HCT116 (cell line): ENCODE measurements at places on chromosomes 4 and X. TPM values are rescaled to one million over a fixed set of nuclear protein-coding genes. Genes with fewer than 3 reads are reported as not detected.

ZC4H2 gene
- total RNA-seq = 8.8 TPM

RENBP gene
- total RNA-seq = 1.3 TPM

PHKA2 gene
- 23.8 TPM for total RNA-seq

RBM46 gene
- 0.39 TPM for total RNA-seq

IL2RG gene
- 0.64 TPM for total RNA-seq

KLB gene
- total RNA-seq = not detected

DNA sequence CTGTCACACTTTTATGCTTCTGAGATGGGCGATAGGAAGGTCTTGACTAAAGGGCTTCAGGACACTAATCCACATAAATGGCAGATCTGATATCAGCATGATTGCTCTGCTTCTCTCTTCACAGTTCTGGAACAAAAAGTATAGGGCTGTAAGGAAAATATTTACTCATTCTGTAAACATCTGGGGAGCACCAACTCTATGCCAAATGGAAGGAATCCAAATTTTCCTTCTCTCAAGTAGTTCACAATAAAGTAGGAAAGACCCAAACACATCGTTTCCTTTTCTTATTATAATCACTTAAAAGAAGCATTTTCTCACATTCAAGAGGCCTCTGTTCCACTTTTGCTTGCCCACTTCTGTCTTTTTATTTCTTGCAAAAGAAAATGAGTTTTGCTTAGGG lies 45.9 kb upstream of the F9 start:
- H3K27me3 ChIP-seq = no peaks in the 10 kb centered on the region
- H3K4me3 ChIP-seq = no peak overlapping the region
- H3K4me1 ChIP-seq = no peaks in the 10 kb centered on the region
- H3K27ac ChIP-seq = no peak overlapping the region
- no peak for DNase-seq

- no peaks in the 10 kb centered on the region for H3K27me3 ChIP-seq
- H3K27ac ChIP-seq = no peak overlapping the region
- no peaks in the 10 kb centered on the region for H3K4me1 ChIP-seq
- no peak for DNase-seq
- no peak overlapping the region for H3K4me3 ChIP-seq
Measured at GRCh38 chr4:59848457-59848856, 1351.7 kb upstream of the ADGRL3 start.

- no peak overlapping the region for H3K4me3 ChIP-seq
- no peak overlapping the region for H3K27ac ChIP-seq
- H3K4me1 ChIP-seq = peaks cover 17% of the 10 kb centered on the region
- no peak for DNase-seq
- H3K27me3 ChIP-seq = no peaks in the 10 kb centered on the region
- H3K36me3 ChIP-seq = no peaks in the 10 kb centered on the region
Measured at GRCh38 chr4:184826691-184827270, 1.0 kb upstream of the ACSL1 start.

GRCh38 chrX:4881277-4881676 lies 1167.8 kb upstream of the PRKX start:
- no peak overlapping the region for H3K27ac ChIP-seq
- no peaks in the 10 kb centered on the region for H3K36me3 ChIP-seq
- H3K4me1 ChIP-seq = no peaks in the 10 kb centered on the region
- no peaks in the 10 kb centered on the region for H3K27me3 ChIP-seq

DNA sequence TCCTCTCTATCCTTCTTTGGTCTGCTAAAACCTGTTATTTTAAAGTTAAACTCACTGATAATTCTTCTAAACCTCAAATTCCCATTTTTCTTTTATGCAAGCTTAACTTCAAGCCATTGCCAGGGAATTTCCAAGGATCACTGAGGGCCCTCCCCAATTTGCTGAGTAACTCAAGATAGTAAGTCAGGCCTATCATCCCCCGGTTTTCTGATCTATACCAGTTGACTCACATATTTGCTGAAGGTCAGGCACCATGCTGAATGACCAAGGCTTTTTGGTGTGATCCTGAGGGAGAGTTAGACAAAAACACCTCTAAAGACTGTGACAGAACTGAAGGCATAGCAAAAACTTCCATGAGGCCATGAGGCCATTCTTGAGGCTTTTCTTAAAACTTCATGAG lies 1301.9 kb downstream of the PCDH7 start:
- H3K27me3 ChIP-seq = no peaks in the 10 kb centered on the region
- H3K36me3 ChIP-seq = no peaks in the 10 kb centered on the region
- H3K4me3 ChIP-seq = no peak overlapping the region

DNA sequence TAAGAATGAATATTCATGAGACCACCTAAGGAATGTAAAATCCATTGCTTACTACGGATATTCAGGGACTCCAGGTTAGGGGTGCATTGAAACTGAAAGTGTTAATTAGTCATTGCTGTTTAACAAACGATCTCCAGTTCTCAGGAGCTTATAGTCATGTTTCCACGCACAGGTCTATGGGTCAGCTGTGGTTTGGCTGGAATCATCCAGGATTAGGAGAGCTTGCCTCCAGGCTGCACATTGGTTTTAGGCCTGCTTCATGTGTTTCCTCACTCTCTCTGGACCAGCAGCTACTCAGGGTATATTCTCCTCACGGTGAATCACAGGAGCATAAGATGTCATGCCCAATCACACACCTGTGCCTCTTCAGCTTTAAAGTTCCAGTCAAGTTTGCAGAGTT lies 98.9 kb downstream of the ATXN3L start:
- no peaks in the 10 kb centered on the region for H3K36me3 ChIP-seq
- H3K4me1 ChIP-seq = peaks cover 14% of the 10 kb centered on the region; the same call in 1 of the 2 replicates
- no peaks in the 10 kb centered on the region for H3K27me3 ChIP-seq

DNA sequence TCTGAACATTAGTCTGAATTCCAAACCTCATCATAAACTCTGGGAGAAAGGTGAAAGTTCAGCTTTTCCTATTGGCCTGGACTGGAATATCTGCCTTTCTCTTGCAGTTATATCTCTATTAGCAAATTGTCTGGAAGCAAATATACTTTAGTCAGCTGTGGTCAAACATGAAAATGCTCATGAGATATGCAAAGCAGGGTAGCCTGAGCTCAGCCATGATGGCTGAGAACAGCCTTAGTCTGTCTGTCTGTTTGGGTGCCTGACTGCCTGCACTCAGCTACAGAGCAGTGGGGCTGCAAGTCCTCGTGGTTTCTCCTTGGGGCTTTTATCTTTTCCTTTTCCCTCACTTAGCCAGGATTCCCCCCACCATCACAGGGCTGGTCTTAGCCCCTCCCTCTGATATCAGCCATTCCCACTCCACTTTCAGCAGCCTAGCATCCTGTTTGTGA lies 19.5 kb upstream of the PGRMC2 start:
- no peak overlapping the region for H3K27ac ChIP-seq
- no peaks in the 10 kb centered on the region; the same call in 1 of the 2 replicates for H3K4me1 ChIP-seq
- no peaks in the 10 kb centered on the region for H3K36me3 ChIP-seq
- no peak for DNase-seq
- no peaks in the 10 kb centered on the region for H3K27me3 ChIP-seq

DNA sequence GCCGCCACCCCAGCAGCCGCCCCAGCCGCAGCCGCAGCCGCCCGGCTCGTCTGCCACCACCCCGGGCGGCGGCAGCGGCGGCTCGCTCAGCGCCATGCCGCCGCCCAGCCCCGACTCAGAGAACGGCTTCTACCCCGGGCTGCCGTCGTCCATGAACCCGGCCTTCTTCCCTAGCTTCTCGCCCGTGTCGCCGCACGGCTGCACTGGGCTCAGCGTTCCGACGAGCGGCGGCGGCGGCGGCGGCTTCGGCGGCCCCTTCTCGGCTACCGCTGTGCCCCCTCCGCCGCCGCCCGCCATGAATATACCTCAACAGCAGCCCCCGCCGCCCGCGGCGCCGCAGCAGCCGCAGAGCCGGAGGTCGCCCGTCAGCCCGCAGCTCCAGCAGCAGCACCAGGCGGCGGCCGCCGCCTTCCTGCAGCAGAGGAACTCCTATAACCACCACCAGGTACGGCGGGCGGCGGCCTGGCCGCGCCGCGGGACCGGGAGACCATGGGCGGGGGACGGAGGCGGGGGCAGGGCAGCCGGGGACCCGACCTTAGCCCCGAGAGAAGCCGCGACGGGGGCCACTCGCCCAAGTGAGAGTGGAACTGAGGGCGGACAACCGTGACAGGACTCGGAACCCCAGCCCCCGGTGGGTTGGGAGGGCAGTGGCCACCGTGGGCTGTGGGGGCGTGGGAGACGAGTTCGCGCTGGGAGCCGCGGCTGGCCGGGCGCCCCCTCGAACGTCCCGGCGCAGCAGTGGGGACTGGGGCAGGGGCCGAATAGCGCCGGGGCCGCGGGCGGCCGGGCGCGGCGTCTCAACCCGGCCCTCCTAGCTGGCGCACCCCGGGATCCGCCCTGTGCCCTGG lies 1.8 kb downstream of the CPEB2 start:
- no peak for DNase-seq
- H3K27me3 ChIP-seq = no peaks in the 10 kb centered on the region
- H3K27ac ChIP-seq = no peak overlapping the region; the same call in 1 of the 2 replicates
- H3K36me3 ChIP-seq = no peaks in the 10 kb centered on the region
- H3K4me3 ChIP-seq = peak overlapping the region; percentile 50

DNA sequence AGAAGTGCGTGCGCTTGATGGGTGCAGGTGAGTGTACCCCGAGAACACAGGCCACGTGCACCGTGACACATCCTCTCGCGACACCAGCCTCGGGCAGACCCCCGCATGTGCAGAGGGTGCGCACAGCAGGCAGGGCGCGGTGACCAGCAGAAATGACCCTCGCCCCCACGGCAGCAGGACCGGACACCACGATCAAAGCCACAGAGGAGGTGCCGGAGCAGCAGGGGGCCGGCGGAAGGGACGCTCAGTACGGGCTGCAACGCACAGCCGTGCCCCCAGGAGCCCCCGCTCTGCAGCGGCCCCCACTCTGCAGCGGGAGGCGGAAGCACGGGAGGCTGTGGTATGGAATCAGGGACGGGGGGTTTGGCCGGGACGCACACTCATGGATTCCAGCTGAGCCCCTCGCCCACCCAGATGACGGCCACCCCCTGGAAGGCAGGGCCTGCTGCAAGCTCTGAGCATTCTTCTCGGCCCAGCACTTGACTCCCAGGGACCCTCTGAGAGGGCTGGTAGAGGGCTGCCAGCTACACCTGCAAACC lies 17.1 kb downstream of the PPP2R3B start:
- no peaks in the 10 kb centered on the region for H3K27me3 ChIP-seq
- H3K4me3 ChIP-seq = no peak overlapping the region
- H3K4me1 ChIP-seq = peaks cover 5% of the 10 kb centered on the region; the same call in 1 of the 2 replicates
- DNase-seq = no peak
- no peaks in the 10 kb centered on the region for H3K36me3 ChIP-seq
- no peak overlapping the region for H3K27ac ChIP-seq

DNA sequence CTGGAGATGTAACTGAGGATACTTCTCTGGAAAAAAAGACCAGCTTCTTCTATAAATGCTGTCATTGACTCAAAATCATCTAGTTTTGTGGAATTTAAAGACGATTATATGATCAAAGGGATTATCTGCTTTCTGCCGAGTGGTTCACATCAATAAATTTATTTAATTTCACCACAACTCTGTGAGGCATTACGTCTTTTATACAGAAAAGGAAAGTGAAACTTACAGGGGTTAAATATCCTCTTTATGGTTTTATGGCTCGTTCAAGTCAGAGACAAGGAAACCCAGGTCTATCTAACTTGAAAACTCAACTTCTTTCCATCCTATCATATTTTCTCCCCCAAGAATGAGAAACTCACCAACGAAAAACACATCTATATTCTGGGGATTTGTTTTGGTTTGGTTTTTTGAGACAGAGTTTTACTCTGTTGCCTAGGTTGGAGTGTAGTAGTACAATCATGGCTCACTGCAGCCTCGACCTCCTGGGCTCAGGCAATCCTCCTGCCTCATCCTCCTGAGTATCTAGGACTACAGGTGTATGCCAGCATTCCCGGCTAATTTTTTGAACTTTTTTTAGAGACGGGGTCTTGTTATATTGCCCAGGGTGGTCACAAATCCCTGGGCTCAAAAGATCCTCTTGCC lies 377.9 kb upstream of the EMCN start:
- no peak overlapping the region for H3K27ac ChIP-seq
- DNase-seq = no peak
- H3K27me3 ChIP-seq = no peaks in the 10 kb centered on the region
- no peak overlapping the region for H3K4me3 ChIP-seq

GRCh38 chr4:147913137-147913536 lies 181.2 kb downstream of the ARHGAP10 start:
- H3K27me3 ChIP-seq = no peaks in the 10 kb centered on the region
- H3K4me1 ChIP-seq = no peaks in the 10 kb centered on the region
- H3K4me3 ChIP-seq = no peak overlapping the region
- no peak for DNase-seq
- no peaks in the 10 kb centered on the region for H3K36me3 ChIP-seq
- no peak overlapping the region for H3K27ac ChIP-seq
